ENCODE measurements at places on chromosomes 4 and X. TPM values are rescaled to one million over a fixed set of nuclear protein-coding genes. Genes with fewer than 3 reads are reported as not detected.

GRCh38 chrX:7139202-7140081 lies 8.1 kb upstream of the STS start:
- DNase-seq = no peak

The CCSER1 gene
- not detected for total RNA-seq

The SPANXN3 gene
- total RNA-seq = not detected

GRCh38 chr4:90099812-90100211 lies 27.4 kb upstream of the CCSER1 start:
- DNase-seq = no peak

- no peak for DNase-seq
These were observed 8.9 kb downstream of the ZIC3 start for GRCh38 chrX:137574784-137575293.

DNA sequence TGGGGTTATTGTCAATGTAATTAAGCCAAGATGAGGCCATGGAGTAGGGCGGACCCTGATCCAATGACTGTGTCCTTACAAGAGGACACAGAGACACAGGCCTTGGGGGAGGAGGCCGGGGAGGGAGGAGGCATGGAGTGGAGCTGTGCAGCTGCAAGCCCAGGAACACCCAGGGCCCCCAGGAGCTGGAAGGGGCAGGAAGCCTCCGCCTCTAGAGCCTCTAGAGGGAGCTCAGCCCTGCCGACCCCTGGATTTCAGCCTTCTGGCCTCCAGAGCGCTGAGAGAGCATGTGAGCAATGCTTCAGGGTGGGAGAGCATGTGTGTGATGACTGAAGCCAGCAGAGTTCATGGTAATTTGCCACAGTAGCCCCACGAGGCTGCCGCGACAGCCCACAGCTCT lies 234.6 kb downstream of the AFAP1 start:
- DNase-seq = no peak

The NUDT10 gene
- total RNA-seq = 1.2 TPM

- no peak for DNase-seq
These were observed 53.3 kb downstream of the WFS1 start for GRCh38 chr4:6322761-6323566.

DNA sequence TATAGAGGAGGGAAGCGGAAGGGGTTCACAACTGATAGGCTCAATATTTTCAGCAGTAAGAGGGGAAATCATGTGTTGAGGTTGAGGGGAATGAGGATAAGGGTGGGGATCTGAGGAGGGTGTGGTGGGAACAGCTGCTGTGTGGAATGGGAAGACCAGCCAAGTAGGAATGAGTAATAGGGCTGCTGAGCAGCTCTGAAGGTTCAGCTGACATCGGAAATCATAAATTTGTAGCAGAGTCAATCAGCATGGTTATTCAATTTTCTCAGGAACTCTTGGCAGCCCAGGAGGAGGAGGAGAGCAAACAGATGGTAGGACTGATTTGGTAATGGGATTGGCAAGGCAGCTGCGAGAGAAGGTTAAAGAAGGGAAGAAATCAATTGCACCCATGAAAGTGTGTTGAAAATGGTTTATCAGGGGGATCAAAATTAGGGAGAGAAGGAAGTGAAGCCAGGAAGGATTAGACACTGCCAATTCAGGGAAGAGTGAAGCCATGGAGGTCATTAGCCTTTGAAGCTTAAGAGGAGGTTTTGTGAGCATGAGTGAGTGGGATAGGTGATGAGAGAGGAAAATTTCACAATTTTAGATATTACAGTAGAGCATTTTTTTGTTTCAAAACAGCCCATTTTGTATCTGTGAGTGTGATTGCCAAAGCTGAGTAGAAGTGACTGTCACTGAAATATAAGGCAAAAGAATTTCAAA lies 82.6 kb downstream of the PCDH7 start:
- DNase-seq = no peak

DNA sequence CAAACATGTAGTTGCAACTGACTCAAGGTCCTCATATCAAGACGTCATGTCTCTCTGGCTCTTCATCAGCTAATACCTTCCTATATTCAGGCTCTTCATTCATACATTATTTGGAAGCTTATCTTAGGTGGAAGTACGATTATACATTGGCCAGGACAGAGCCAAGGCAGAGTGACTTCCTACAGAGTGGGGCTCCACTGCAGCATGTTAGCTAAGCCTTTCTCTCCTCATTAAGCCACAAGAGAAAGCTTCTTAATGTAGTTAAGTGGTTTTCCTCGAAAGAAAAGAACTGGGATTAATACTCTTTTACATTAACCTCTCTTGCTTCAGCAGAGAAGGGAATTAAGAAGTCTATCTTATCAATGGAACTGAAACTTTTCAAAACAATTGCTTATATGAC lies 15.0 kb downstream of the C4orf33 start:
- DNase-seq = no peak

All from activated naive CD8-positive, alpha-beta T cell treated with anti-CD3 and anti-CD28 coated beads, Interleukin-2, amount 10 ng/mL, durations not matched to agents 7 days and 5 days (primary cell).